ENCODE measurements at places on chromosomes 11 and 22.

- no peak for DNase-seq
These were observed 666.0 kb upstream of the RAG2 start for GRCh38 chr11:37264060-37264459.

GRCh38 chr11:74142624-74143023, 28.2 kb downstream of the C2CD3 start:
- no peak for DNase-seq

DNA sequence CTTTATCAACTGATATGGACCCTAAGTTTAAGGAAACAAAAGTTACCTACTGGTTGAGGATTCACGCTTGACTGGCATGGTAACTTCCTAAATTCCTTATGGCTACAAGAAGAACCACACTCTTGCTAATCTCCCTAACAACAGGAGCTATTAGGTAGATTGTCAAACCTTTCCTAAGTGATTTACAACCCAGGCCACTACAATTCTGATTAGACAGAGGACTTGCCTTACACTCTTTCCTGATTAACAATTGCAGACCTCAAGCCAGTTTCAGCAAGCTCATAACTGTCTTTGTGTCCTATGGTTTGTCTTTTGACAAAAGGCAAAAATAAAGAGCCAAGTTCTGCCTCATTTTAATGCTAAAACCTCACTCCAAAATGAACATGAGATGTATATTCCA, 16.3 kb downstream of the OR52K2 start:
- DNase-seq: no peak

DNA sequence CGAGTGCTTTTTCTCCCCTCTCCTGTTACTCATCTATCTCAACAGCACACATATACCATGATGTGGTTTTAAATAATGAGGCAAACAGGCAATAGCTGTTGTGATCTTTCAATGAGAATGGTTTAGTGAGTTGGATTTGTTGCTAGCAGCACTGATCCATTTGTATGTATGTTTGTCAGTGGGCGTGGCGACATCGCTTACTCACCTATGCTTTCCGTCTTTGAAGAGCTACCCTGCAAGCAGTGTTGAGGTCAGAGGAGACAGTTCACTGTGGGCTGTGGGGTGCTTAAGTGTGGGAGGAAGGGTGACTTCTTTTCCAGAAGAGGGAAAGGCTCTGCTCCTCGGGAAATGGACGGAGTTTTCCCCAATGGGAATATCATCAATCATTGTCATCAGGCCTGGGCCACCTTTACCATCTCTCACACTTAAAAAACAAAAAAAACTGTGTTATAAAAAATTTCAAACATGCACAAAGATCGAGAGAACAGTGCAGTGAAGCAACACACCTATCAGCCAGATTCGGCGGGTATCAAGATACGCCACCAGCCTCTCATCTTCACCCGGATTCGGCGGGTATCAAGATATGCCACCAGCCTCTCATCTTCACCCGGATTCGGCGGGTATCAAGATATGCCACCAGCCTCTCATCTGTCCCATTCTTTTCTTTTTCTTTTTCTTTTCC, 83.8 kb downstream of the TBC1D22A start:
- no peak for DNase-seq

DNA sequence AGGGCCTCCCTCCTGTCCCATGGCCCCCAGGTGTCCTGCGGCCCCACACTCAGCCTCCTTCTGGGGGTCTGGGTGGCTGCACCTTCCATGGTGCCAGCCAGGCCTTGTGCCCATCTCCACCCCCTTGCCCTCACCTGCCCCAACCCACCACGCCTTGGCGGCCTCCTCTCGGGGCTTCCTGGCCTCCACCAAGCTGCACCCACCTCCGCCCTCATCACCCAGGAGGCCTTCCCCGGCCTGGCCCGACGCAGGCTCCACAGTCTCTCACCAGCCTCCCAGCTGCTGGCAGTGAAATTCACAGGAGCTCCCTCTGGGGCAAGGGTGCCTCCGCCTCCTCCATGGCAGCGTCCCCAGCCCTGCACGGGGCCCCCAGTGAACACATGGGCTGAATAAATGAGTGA, 35.9 kb upstream of the WNT7B start:
- DNase-seq: no peak

DNA sequence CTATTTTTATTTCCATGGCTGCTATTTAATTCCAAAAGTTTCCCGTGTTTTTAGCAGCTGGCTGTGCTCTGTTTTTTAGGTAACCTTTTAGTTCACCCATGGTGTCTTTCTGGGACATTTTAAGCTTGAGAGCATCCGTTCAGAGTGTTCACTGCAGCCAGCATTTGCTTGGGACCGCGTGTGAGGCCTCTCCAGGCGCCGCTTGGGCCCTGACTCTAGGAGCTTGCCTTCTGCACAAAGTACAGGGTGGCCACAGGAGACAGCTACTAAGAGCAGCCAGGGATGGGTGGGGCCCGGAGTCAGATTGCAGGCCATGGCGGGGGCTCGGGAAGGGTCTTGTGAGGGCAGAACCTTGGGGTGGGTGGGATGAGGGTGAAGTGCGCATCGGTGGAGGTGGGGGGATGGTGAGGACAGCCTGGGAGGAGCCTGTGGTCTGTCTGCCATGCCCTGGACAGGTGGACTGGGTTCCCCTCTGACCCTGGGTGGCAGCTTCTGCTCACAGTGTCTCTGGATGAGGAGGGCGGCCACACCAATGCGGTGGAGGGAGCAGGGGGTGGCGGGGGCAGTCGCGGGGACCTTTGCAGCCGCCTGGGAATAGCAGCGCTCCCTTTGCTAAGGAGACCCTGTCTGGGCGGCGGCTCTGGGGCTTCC, 288.1 kb downstream of the TBC1D22A start:
- no peak for DNase-seq

GRCh38 chr22:47835726-47836125, 1073.3 kb downstream of the TBC1D22A start:
- no peak for DNase-seq

DNA sequence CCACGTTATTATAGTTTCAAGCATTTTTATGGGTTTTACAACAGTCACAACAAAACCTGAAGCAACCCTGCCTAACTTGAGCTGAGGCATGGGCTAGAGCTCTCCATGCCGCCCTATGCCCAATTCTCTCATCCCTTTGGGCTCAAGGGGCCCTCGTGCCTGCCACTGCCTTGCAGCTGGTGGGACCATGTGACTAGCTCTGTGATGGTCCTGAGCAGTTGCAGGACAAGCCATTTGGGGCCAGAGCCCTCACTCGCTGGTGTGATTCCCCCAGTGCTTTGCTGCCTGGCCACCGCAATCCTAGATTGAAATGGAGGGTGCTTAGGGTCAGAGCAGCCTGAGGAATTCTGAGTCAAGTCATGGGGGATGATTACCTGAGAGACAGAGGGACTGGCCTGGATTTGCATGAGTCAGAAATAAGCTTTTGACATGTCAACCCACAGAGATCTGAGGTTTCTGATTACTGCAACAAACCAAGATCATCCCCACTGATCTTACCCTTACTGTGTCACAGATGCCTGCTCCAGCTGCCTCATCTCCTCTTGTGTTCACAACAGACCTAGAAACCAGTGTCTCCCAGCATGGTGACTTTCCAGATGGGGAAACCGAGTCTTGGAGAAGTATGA, 323.7 kb downstream of the BRD1 start:
- DNase-seq: no peak

Measured in stimulated activated CD8-positive, alpha-beta memory T cell treated with anti-CD3 and anti-CD28 coated beads, Interleukin-7, amount 100 ng/mL, for 1 hour (primary cell).